ENCODE measurements at places on chromosomes 5 and 9. TPM values are rescaled to one million over a fixed set of nuclear protein-coding genes. Genes with fewer than 3 reads are reported as not detected.
A peak's percentile ranks its signal among the peaks of the same experiment; 100 is the strongest.

DNA sequence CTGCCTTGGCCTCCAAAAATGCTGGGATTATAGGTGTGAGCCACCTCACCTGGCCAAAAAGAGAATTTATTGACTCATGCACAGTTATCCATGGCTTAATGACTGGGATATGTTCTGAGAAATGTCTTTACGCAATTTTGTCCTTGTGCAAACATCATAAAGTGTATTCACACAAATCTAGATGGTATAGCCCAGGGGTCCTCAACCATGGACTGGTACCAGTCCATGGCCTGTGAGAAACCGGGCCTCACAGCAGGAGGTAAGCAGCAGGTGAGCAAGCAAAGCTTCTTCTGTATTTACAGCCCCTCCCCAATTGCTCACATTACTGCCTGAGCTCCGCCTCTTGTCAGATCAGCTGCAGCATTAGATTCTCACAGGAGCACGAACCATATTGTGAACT, 12.4 kb upstream of the SIL1 start:
- DNase-seq: no peak

The SLC36A3 gene
- total RNA-seq: not detected

DNA sequence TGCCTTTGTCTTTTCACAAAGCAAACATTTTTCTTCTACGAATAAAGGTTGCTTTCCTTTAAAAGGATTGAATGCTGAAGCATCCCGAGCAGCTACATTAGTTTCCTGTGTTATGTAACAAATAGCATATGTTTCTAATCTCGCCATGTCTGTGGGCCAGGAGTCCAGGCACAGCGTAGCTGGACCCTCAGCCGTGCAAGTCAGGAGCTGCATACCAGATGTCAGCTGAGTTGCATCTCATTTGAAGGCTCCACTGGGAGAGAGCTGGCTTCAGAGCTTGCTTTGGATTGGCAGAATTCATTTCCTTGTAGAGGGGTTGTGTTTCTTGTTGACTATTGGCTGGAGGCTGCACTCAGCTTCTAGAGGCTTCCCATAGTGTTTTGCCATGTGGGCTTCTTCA, 16.0 kb upstream of the GOLPH3 start:
- no peak for DNase-seq

- DNase-seq: peak; percentile 97
Observed at GRCh38 chr5:55868846-55869245, 17.7 kb downstream of the IL31RA start.

GRCh38 chr5:68331192-68332079, 115.9 kb downstream of the PIK3R1 start:
- no peak for DNase-seq

The ASS1 gene
- total RNA-seq: 84.5 TPM

The LPAR1 gene
- total RNA-seq: 13.5 TPM

DNA sequence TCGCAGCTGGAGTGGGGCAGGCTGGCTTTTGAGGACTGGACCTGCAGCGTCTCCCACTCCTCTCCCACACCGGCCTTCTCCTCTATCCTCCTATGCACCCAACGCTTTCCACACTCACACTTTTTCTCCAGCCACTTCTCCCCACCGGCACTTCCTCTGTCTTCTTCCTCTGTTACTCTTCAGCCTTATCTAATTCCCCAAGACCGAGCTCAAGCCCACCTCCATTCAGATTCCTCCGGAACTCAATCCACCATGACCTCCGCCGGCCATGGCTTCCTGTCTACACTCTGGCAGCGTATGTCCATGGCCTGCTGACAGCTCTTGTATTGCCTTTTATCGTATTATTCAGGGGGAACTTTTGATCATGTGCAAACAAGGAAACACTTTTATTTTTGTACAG, 545 bp upstream of the OR2V1 start:
- no peak for DNase-seq

The GBGT1 gene
- total RNA-seq: 13.9 TPM

- DNase-seq: peak; percentile 22
Observed at GRCh38 chr5:82952326-82952725, 124.9 kb downstream of the TMEM167A start.

The PRRX2 gene
- total RNA-seq: 1.7 TPM

- DNase-seq: peak; percentile 7
Observed at GRCh38 chr5:56494300-56494731, 261.2 kb upstream of the ANKRD55 start.

- no peak for DNase-seq
Observed at GRCh38 chr5:36882250-36882649, 5.7 kb downstream of the NIPBL start.

GRCh38 chr5:44443172-44443571, 54.0 kb upstream of the FGF10 start:
- DNase-seq: no peak

DNA sequence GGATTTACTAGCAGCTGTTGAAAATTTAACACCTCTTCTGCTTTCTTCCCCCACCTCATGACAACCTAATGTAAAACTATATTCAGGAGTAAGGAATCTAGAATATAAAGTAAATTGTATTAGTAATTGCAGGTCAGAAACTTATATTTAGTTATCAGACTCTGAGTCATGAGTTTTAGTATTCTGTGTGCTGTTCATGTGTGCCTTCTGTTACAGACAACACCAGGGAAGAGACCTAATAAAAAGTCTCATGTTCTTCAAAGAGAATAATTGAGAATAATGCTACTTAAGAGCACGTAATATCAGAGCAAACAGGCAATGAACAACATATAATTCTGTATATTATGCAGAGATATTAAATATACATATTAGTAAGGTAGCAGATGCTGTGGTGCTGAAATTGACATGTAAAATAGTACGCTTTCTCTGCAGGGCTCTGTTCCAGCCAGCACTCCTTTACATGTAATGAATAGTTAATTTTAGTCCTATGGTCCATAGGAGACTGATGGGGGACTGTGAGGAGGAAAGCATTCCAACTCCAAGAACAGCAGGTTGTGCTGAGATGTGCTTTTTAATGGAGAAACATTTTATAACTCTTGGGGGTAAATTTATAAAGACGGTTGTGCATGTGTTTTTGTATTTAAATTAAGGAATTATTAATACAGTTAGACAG, 106.4 kb downstream of the ZSWIM6 start:
- no peak for DNase-seq

DNA sequence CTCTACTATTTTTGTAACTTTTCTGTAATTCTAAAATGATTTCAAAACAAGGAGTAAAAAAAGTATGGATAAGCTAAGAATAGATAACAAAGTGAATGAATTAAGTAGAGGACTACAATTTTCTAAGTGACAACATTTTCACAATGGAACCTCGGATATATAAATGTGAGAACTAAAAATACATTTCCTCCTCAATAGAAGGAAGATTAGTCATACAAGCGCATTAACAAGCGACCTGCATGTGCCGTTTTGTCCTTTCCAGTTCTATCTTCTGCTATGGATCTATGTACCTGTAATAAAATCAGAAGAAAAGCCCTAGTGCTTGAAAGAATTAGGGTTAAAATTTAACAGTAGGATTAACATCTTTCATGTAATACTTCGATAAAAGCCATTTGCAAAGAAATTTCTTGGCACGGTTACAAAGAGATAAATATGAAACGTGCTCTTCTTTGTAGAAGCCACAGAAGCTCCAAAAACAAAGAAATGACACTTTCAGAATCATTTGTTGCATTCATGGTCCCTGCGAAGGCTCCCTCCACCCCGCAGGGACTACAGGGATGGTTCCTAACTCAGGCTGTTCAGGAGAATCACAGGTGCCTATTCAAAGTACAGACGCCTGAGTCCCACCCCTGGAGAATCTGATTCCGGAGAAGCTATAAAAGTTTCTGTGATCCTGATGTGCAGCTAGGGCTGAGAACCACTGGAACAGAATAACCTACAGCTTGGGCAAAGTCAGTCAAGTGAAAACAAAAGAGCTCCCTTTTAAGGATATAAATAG, 216.6 kb upstream of the EFNA5 start:
- no peak for DNase-seq

GRCh38 chr5:143126174-143127019, 277.1 kb downstream of the NR3C1 start:
- DNase-seq: peak; percentile 23

GRCh38 chr9:104783588-104783987, 19.7 kb downstream of the NIPSNAP3B start:
- peak; percentile 7 for DNase-seq

The SLC34A3 gene
- not detected for total RNA-seq

The EDIL3 gene
- total RNA-seq: 184 TPM

DNA sequence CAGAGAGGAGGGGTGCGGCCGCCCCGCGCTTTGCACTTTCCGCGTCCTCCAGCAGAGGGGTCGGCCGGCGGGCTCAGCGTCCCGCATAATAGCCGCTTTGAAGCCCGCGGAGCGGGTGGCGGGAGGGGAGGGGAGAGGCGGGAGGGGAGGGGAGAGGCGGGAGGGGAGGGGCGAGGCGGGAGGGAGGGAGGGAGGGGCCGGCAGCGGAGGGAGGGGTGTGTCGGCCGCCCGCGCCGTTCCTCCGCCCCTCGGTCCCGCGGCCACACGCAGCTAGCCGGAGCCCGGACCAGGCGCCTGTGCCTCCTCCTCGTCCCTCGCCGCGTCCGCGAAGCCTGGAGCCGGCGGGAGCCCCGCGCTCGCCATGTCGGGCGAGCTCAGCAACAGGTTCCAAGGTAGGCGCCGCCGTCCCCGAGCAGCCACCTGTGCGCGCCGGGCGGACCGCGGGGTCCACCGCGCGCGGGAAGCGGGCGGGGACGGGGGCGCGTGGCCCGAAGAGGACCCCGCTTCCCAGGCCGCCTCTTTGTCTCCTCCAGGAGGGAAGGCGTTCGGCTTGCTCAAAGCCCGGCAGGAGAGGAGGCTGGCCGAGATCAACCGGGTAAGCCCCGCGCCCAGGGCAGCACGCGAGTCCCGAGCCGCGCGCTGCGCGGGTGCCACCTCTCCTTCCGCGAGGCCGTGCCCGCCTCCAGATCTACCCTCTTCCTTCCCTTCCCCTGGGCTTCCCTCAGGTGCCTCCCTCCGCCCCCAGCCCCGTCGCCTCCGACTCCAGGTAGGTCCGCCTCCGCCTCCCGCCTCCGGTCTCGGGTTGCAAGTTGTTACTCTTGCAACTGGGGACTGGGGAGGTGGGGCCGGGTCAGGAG, at the start of gene AIF1L:
TSS of gene AIF1L (plus strand) at position 263 of the 857 bp plus-strand sequence. CDS start at position 362, 99 bp downstream.
- DNase-seq: peak; percentile 55

DNA sequence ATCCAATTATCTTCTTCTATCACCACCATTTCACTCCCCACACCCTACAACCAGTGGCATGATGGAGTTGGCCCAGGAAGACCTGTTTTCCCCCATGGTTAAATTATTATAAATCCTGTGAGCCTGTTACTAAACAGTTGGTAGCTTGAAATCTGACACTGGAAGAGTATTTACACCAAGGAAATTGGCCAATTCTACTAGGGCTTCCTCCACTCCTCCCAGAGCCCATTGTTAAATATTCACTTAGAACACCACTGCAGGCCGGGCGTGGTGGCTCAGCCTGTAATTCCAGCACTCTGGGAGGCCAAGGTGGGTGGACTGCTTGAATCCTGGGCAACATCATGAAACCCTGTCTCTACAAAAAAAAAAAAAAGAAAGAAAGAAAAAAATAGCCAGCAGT, 32.4 kb upstream of the CKS2 start:
- no peak for DNase-seq

GRCh38 chr9:91425271-91425670, 1.6 kb upstream of the NFIL3 start:
- no peak for DNase-seq

DNA sequence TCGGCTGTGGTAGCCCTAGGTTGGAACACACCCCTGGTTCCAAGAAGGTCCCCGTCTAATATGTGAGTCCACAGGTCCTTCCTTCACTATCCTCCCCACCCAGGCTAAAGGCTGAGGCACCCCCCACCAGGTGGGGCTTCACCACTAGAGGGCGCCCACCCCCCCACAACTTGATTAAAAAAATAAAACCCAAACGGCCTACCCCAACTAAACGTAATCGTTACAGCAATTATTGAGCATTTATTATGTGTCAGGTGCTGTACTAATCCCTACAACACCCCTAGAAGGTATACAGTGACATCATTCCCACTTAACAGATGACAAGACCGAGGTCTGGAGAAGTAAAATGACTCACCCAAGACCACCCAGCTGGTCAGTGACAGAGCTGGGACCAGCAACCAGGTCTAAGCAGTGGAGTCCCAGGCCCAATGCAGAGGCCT, 65.0 kb downstream of the FGF18 start:
- DNase-seq: peak; percentile 32
